CD4-positive, alpha-beta T cell (primary cell): ENCODE measurements at places on chromosomes 5 and 9.

DNA sequence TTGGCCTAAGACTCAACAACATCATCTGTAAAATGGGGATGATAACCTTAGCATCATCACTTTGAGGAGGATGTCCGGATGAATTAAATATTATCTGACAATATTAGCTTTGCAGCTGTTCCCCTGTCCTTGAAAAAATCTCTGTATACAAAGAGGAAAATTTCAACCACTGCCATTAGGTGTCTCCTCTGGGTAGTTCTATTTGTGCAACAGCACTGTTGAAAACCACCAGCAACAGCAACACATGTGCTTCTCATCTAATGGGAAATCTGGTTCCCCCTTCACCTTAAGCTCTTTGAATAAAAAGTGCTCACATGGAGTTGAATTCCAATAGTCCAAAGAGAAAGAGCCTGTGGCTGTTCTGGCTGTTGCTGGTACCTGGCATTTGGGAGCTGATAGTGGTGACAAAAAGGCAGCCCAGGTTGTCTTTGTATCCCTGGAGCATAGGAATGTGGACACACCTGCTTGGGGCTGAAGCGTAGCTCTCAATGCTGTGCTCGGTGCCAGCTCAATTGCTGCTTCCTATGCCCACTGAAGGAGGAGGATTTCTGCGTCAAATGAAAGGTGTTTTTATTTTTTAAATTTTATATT, 322.1 kb upstream of the MSX2 start:
- no peak for DNase-seq

DNA sequence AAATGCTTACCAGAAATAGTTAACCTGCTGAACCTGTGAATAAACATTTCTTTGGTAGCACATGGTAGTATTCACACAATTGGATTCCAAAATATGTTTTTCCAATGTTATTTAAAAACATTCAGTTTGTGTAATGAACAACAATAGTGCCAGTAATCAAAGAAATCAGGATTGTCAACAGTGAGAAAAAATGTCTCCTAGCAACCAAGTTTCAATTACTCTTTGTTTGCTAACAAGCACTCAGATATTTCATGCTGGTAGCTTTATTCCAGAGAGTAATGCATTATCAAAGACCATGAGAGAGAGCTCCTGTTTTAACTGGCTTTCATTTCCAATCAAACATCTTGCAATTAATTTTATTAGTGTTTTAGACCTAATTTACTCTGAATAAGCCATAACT, 768.1 kb upstream of the GRAMD2B start:
- no peak for DNase-seq

DNA sequence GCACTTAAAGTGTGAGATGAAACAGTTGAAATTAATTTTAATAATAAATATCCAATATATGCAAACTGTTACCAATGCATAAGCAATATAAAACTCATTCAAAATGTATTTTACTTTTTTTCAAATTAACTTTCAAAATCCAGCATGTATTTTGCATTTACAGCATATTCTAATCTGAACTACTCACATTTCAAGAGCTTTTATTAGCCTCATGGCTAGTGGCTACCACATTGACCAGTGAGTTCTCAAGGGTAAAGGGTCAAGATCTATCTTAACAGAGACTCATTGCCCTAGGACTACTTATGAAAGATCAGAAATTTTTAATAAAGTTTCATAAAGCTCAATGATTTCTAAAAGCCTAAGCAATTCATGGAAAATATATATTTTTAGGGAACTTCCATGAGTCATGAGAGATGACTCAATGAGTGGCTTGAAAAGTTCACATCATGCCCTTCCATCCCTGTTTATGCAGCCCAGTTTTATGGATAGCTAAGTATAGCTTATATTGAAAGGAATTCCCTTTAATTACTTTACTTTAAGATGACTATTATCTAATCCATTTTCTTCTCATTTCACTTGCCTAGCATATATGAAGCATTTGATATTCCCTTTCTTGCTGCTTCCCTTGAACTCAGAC, 608.6 kb downstream of the SLCO4C1 start:
- no peak for DNase-seq

DNA sequence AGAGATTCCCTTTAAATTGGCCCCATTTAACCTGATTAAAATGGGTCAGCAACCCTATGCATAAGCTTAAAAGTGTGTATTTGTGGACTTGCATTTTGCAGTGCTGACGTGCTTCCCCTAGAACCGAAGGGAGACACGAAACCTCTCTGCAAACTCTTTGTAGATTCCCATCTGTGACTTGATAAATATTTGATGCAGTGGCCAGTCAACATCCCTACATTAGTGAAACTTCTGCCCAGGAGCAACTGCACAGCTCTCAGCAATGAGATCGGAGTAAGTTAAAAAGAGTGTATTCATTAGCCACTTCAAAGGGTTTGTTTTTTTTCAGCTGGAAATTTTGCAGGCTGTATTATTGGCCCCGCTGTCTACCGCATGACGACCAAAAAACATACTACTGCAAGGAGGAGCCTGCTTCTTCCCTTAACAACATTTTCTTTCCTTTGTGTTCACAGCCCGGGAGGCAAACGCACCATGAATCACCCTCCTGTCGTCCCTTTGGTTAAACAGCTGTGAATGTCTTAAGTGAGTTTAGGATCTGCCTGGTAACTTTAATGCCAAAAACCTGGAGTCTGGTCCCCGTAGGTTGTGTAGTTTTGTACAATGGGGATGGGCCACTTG, 38.0 kb upstream of the TCERG1 start:
- no peak for DNase-seq

DNA sequence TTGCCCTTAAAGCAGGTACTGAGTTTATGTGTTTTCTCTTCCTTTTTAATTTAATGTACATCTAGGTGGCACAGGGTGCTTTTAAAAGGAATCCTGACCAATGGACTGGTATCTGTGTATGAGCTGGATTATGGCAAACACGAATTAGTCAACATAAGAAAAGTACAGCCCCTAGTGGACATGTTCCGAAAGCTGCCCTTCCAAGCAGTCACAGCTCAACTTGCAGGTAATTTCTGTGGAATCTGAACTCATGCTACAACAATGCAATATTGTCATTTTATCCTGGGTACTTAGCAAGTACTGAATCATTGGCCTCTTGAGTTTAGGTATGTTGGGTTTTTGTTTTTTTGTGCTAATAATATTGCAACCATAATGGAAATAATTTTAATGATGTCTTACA, 14.4 kb upstream of the TMOD1 start:
- DNase-seq, result no peak

DNA sequence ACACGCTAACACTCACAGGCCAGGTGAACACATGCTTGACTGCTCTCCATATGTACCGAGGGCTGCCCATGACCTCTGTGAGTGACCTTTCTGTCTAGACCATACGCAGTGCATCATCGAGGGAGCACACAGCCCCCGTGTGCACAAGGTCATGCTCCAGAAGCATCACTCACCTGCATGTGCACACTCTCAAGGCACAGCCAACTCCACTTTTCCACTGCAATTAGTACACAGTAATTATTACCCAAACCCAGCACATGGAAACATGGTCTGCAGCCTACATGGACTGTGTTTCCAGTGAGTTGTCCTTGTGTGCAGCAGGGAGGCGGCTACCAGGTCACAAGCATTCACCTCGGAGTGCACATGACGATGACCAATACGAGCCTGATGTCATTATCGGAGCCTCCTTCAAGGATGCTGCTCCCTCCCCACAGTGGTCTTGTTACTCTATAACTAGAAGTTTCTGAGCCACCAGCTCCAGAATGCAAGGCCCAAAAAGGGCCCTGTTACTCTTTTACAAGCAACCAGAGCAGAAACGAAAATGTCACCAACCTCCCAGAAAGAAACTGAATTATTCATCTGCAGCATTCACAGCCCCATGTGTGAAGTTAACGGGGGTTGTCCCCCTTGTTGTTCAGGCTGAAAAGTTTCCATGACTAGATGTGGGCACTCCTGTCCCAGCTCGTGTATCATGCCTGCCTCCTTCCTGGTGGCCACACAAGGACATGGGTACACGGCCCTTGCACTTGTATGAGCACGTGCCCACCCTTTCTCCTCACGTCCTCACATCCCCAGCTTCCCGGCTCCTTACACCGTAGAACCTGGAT, 31.2 kb downstream of the SEMA4D start:
- no peak for DNase-seq

GRCh38 chr9:73951147-73951546, 546.0 kb upstream of the RORB start:
- DNase-seq, result no peak

- no peak for DNase-seq
Measured at GRCh38 chr9:91211414-91211813, 150.3 kb downstream of the AUH start.

DNA sequence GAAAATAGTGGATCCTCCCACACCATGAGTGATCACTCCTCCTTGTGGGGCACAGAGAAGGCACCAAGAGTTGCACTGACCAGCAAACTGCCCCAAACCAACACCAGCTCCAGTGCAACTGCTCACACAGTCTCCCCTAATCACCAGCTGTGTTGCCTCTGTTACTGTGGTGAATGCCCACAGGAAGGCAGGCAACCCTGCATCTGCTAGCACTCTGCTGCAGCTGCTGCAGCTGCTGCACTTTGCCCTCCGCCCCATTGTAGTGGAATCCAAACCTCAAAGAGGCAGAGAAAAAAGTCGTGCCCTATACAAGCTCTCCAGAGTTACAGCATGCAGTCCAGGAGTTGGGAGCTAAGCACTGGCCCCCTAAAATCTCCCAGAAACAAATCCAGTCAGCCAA, 339.6 kb downstream of the TRIM36 start:
- DNase-seq, result no peak

- DNase-seq, result no peak
Measured at GRCh38 chr9:130029223-130029973, 13.6 kb downstream of the FNBP1 start.

DNA sequence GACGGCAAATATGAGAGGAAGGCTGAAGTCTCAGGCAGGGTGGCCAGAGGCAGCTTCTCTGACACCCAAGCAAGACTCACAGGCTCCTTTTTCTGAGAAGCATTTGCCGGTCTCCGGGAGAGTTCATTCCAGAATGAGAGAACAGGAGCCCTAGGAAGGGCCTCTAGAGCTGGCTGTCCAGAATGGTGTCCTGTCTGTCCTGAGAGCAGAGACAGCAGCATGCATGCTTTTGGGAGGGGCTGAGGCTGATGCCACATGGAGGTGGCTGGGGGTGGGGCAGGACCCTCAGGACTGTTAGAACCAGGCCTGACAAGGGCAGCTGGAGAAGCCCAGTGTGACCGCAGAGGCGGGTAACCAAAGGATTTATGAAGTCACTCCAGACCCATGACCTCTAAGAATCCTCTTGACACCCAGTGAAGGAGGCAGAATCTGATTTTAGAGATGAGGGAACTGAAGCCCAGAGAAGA, 60.0 kb downstream of the SHB start:
- DNase-seq, result no peak

GRCh38 chr5:122680623-122681350, 94.1 kb upstream of the SNX2 start:
- DNase-seq, result no peak

GRCh38 chr9:90775657-90776056, 26.0 kb upstream of the SYK start:
- DNase-seq, result no peak

GRCh38 chr9:18743971-18744370, 270.0 kb downstream of the ADAMTSL1 start:
- DNase-seq, result no peak

GRCh38 chr9:106861640-106862109, 1.3 kb upstream of the ZNF462 start:
- no peak for DNase-seq

DNA sequence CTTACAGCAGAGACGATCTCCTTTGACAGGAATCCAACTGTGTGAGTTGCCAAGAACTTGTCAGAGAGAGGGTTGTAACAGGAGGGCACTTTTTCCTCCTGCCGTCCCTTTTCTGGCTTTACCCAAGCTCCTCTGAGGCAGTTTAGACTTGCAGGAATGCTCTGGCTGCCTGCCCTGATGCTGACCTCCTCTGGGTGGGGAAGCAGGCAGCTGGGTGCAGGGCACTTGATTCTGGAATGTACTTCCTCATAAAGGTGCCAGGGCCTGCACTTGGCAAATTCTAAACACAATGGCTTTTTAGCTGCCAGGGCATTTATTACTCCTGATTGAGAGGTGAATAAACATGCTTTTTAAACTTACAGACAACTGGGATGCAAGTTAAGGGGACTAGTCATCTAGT, 190.4 kb downstream of the EPB41L4A start:
- no peak for DNase-seq

DNA sequence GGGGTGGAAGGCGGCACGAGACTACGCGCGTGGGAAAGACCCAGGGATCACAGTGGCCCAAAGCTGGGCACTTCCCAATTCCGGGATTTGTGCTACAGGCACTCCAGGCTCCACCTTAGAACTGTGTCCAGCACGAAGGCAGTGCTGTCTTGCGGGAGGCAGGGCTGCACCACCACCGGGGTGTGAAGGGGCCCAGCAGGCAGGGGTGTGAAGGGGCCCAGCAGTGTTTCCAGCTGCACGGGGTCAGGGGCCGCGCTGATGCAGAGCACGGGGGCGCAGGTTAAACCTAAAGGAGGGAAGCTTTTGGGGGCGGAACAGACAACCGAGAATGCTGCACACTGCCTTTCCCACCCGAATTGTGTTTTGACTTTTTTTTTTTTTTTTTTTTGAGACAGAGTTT, 1.1 kb upstream of the PDCD6 start:
- no peak for DNase-seq

DNA sequence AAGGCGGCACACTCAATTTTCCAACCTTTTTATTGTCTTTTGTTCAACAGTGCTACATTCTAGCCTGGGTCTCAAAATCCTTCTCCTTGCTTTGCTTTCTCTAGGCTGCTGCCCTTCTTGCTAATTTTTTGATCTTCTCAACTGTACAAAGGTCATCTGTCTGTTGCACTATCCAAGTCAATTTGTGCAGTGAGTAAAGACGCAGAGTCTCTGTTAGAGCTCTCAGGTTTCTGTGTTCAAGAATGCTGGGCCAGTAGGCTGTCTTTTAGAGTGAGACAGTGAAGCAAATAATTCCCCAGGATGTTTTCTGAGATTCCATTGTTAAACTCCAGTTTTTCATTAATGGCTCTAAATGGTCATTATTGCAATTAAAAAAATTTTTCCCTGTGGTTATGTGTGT, 255.7 kb upstream of the ACTBL2 start:
- DNase-seq, result no peak

DNA sequence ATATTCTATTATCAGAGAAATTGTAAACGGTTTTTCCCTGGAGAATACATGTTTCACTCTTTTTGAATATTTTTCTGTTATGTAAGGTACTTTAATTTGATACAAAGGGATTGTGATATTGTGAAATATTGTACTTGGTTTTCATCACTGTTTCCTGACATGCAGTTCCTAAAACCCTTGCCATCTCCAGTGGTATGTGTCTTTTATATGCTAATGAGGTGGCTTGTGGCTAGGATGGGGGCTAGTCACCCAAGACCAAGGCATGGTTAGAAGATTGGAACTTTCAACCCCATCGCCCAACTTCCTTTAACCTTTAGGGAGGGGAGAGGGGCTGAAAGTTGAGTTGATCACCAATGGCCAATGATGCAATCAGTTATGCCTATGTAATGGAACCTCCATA, 160.6 kb downstream of the TAF11L14 start:
- no peak for DNase-seq

- DNase-seq, result no peak
Measured at GRCh38 chr5:116593340-116593739, 18.7 kb upstream of the SEMA6A start.
